ENCODE measurements at places on chromosomes 2 and 18.

DNA sequence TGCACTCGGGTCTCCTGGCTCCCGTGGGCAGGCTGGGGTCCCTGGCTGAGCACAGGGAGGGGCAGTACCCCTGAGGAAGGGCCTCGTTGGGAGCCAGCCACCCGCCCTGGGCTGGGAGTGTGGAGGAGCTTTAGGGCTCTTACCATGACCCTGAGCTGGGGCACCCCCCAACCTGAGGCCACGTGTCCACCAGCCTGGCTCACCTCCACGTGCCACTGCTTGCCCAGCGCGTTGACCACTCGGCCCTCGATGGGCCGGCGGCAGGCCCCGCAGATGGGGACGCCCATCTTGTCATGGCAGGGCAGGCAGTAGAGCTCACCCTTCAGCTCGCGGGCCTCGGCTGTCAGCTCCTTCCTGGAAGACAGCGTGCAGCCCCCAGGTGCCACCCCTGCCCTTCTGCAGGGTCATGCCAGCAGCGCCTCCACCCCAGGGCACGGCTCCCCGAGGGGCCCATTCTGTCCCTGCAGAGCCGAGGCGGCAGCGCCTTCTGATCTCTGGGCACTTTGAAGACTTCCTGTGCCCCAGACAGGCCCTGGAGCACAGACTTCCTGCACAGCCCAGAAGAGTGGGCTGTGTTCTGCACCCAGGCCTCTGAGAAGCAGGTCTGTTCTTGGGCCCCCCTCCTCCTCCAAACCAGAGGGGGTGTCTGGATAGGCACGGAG is 4.0 kb upstream of the GPR17 start:
- no peak for DNase-seq

DNA sequence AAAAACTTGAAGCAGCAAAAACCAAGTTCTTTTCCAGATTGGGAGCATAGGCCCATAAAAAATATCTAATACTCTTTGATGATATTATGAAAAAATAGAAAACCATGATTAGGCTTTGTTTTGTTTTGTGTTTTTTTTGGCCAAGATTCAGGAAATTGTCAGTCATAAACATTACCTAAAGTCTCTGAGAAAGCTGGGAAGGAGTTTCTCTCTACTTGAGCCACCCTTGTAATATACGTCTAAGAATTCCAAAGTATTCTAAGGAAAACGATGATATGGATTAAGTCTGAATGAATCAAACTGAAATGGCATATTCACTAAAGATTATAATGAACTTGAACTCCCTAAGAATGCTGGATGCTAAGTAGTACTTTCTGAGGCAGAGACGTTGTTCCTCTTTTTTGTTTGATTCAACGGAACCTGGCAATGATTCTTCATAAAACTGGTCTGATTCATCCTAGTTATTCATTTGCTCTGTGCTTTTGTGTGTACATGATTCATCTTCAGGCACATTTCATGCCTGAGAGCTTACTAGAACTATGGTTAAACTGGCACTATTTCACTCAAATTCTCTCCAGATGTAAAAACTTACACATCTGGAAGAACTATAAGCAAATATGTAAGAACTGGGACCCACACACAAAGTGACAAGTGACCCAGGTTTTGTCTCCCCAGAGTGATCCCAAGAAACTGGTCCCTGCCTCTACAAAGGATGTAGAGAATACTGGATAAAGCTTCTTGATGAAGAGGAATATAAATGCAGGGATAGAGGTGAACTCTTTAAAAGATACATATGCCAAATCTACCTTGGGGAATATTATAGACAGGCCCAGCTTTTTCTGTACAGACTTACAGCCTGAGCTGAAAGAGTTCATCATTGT is 159.7 kb downstream of the DOCK10 start:
- DNase-seq = peak; percentile 72

GRCh38 chr2:62662554-62662953 is 43.0 kb upstream of the EHBP1 start:
- no peak for DNase-seq

DNA sequence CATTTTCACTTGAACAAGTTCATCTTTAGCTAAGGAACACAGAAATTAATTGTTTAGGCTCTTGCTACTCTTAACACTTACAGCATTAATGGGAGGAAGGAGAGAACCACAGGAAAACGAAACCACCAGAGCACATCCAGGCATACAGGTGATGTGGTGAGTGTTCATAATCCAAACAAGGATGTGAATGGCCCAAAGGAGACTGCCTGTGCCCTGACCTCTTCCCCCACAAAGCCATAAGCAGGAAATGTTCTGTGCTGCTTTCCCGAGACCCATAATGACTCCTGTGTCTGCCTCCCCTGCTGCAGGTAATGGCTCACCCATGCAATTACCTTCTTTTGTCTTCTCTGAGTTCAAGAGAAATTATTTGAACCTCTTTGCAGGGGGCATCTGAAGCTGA is 295.9 kb upstream of the LINC00305 start:
- DNase-seq = no peak

- no peak for DNase-seq
Observed at GRCh38 chr2:116669782-116670181, 1144.7 kb upstream of the DDX18 start.

GRCh38 chr18:33577685-33578517 is at the start of gene ASXL3:
TSS of gene ASXL3 (plus strand) at chr18:33578219. CDS start at chr18:33578632, 413 bp downstream.
- DNase-seq = peak; percentile 42

DNA sequence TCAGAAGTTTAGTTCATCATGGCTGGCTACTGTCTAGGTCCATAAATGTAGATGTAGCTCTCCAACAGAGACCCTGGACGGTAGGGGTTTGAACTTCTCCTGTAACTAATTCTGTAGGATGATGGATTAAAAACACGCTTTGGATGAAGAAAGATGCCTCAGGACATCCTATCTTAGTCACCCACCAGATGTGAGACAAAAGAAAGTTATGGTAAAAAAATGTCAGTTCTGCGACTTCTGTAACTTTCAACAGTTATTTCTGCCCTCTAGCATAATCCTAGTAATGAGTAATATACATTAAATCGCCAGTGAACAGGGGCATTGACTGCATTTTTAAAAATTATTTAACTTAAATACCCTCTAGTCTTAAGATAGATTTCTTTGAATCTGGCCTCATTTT is 210.1 kb upstream of the LRATD1 start:
- no peak for DNase-seq

DNA sequence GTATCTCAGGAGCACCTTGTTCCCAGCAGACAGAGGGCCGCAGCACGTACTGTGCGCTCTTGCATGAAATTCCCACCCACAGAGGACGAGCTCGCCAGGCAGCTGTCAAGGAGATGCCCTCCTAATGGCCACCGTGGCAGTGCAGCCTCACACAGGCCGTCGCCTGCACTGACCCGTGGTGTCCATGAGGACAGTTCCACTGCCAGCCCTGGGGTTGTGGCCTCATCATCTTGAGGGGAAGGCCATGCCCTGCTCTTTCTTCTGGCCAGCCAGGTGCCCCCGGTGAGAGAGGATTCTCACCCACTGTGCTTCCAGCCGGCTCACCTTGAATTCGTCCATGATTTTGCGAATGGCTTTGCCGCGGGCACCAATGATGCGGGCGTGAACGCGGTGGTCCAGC is 42.0 kb downstream of the ANO7 start:
- DNase-seq = no peak

- no peak for DNase-seq
Observed at GRCh38 chr2:240432820-240433801, 2.4 kb upstream of the GPC1 start.

DNA sequence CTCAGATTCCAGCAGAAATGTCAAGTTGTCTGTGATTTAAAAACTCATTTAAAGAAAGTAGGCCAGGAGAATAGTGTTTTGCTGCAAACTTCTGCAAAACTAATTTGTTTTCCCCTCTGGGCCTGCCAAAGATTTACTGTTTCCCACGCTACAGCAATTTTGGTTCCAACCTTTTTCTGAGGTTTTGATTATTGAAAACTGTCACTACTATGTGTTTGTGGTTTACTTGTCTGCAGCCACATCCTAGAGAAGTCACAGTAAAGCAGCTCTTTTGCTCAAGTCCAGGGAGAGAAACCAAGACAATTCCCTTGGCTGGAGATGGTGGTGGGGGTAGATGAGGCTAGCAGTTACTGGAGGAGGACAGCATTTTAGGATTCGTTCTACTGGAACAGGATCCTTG is 12.8 kb downstream of the IL1R2 start:
- no peak for DNase-seq

- DNase-seq = peak; percentile 87
Observed at GRCh38 chr18:49052891-49053644, 102.3 kb upstream of the SMAD7 start.

DNA sequence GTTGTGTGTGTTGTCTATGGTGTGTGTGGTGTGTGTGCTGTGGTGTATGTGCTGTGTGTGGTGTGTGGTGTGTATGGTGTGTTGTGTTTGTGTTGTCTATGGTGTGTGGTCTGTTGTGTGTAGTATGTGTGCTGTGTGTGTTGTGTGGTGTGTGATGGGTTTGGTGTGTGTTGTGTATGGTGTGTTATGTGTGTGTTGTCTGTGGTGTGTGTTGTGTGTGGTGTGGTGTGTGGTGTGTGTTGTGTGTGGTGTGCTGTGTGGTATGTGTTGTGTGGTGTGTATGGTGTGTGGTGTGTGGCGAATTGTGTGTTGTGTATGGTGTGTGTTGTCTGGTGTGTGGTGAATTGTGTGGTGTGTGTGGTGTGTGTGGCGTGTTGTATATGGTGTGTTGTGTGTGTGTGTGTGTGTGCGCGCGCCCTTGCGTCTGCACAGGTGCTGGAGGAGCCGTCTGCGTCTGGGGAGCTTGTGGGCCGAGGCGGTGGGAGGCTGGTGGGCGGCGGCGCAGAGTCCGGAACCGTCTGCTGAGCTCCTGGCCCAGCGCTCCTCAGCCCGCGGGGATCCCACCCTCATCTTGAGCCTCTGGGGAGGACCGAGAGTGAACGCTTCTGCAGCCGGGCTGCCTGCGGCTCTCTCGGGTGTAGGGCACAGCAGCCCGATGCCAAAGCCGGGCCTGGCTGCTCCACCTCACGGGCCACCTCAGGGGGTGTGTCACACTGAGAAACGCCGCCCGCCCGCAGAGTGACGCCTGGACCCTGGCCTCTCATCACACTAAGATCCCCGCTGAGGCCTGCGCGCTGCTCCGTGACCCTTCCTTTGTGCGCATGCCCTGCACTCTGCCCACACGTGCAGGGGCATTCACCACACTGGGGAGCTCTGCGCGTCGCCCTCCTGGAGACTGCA is 8.8 kb upstream of the ADI1 start:
- no peak for DNase-seq

DNA sequence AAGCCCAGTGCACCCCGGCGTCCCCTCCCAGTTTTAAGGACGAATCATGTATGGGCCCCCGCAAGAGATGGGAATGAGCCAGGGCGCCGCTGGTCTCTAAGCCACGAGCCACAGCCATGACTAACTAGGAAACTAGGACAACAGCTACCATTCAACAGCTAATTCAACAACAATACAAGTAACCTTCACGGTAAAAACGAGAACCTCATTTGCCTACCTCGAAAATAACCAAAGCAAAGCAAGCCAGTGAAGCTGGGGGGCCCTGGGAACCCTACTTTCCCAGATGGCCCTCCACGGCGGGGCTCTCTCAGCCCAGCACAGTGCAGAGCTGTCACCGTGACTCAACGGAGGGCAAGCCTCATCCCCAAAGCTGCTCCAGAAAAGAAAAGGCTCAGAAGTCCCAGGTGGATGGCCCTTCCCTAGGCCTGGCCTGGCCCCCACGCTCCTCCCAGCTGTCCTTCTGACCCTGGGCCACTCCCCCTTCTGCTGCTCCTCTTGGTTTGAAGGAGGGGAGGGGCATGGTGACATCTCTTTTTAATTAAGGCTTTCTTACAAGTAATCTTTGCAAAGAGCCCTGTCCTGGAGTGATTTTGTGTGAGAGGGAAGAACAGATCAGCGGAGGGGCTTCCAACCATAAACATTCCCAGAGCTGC is 126.3 kb downstream of the HDAC4 start:
- DNase-seq = peak; percentile 73

Measured in GM03348 (cell line).